Activated gamma-delta T cell (primary cell): ENCODE measurements at places on chromosomes 12 and 14.

DNA sequence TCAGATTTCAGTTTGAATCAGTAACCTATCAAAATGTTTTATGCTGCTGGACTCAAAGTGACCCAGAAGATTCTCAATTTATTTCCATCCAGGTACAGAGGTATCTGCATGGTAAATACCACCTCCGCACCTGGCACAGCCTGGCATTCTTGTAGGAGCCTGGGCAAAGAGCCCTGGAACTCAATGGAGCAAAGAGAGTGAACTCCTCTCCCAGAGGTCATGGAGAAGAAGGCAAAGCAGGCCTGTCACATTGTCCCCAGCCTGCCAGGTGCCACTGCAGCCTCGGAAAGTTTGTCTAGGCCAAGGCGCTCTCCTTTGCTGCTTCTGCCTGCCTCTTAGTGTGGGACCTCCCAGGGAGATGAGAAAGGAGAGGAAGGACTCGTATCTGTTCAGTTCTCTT is 319.8 kb downstream of the ZFP36L1 start:
- no peak for DNase-seq

- no peak for DNase-seq
Measured at GRCh38 chr14:70780396-70781075, 28.8 kb downstream of the MAP3K9 start.

- DNase-seq, result no peak
Measured at GRCh38 chr14:95156161-95157047, 925 bp downstream of the DICER1 start.

DNA sequence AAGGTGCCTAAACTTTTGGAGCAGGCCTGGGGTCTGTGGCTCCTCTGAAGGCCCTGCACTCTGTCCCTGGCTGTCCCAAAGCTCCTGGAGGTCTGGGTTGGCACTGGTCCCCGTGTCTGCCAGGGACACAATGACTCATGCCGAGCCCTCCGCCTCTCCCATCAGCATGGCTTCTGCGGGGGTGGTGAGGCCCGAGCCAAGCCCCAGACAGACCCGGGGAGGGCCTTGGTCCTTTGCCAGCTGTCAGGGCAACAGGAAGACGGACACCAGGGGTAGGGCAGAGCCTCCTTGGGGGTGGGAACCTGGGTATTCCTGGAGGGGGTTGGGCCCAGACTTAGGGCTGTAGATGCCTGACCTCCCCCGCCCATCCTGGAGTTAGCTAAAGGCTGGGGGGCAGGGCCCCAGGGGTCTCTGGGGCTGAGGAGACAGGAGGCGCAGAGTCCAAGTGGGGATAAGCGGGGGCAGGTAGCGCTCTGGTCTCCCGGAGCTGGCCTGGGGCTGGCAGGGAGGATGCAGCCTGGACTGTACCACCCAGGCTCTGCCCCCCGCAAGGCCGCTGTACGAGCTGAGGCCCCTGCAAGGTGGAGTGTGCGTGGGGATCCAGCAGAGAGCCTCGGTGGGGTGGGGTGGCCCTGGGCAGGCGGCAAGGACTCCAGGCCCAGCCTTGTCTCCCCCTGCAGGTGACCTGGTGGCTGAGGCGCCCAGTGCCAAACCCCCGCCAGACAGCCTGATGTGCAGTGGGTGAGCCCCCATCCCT is 16.4 kb upstream of the PUS1 start:
- no peak for DNase-seq

DNA sequence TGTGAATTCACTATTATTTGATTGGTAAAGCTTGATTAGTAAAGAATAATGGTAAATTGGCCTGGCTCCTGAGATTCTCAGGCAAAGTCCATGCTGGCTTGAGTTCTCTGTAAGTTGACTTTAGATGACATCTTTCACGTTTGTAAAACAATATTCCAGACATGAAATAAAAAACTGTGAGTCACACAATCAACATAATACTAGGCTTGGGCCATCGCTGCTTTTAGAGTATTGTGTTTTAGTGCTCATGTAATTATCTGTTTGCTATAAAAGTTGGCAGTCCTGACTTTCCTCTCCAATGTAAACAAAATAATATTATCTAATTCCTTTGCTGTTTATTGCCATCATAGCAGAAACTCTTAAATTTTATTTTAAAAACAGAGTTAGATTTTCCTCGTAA is 3.9 kb upstream of the TBC1D30 start:
- no peak for DNase-seq

DNA sequence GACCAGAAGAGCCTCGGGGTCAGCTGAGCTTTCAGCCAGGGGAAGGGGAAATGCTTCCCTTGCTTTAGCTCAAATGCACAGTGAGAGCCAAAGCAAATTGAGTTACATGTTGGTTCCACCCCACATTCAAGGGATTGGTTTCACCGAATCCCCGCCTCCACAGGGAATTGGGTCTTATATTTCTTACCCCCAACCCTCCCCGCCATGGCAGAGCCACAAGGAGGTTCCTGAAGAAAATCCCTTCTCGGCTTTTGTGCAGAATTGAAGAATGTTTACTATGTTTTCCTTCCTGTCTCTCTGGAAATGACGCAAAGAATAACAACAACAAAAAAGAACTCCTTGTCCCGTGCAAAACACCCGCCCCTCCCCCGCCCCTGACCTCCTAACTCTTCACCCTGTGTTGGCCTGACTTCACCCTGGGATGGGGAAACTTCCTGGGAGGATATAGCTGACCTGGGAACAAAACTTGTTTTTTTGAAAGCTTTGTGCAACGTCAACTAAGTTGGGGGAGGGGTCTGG is 21.9 kb upstream of the CIPC start:
- no peak for DNase-seq

DNA sequence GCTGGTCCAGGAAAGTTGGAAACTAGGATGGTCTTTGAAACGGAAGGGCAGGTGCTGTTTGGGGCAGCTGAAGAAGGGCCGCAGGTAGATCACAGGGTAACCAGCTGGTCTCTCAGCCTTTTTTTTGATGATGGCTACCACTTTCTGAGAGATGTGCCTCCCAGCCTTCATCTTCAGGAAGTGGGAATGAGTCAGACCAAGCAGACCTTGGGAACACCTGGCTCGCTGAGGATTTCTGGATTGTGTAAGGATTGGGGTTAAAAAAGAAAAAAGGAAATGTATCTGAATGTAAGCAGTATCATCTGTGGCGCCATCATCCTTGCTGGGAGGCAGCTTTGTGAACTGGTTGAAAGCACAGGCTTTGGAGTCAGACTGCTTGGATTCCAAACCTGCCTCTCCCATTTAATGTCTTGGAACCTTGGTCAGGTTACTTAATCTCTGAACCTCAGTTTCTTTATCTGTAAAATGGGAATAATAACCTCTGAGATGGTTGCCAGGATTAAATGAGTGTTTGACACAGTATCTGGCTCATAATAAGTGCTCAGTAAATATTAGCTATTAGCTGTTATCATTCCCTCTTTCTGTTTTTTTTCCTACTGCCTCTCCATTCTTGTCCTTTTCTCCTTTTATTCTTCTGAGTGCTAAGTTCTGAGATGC is 1.7 kb downstream of the PRPF40B start:
- no peak for DNase-seq

DNA sequence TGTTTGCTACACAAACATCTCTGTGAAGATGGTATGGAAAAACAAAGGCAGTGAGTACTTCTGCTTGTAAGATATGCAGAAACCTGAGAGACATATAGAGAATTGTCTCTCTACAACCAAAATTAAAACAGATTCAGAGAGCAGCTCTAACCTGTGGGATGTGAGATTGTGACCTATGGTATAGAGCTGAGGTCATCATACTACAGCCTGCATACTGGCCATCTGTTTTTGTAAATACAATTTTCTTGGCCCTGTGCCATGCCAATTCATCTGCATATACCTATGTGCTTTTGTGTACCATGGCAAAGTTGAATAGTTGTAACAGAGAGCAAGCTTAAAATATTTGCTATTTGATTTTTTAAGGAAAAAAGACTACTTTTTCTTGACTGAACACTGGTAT is 99.6 kb downstream of the LMO3 start:
- DNase-seq, result no peak

GRCh38 chr12:25433581-25434325 is 119.3 kb downstream of the LMNTD1 start:
- DNase-seq, result no peak

- DNase-seq, result no peak
Measured at GRCh38 chr12:38141239-38141638, 175.3 kb upstream of the ALG10B start.

GRCh38 chr14:31596342-31597095 is 35.3 kb downstream of the NUBPL start:
- DNase-seq, result no peak

- DNase-seq, result no peak
Measured at GRCh38 chr12:55722948-55723347, 2.8 kb downstream of the RDH5 start.

GRCh38 chr14:28709571-28710305 is 56.8 kb upstream of the FOXG1 start:
- no peak for DNase-seq

DNA sequence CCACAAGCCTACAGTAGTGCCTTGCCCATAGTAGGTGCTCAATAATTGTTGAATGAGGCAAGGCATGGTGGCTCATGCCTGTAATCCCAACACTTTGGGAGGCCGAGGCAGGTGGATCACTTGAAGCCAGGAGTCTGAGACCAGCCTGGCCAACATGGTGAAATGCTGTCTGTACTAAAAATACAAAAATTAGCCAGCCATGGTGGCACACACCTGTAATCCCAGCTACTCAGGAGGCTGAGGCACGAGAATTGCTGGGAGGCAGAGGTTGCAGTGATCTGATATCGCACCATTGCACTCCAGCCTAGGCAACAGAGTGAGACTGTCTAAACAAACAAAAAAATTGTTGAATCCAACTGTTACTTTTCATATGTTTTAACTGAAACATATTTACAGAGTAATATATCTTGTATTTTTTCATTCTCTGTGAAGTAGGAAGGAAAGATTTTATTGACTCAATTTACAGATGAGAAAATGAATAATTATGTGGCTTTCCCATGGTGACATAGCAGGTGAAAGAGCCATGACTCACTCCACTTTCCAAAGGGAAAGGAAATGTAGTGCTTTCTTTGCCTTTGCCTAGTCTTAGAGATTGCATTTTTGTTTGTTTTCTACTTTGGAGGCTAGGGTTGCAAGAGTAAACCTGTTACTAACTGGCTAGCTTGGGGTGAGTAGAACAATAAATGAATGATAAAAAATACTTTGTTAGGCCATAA is 95.4 kb upstream of the SLC38A4 start:
- no peak for DNase-seq

- no peak for DNase-seq
Measured at GRCh38 chr12:101995684-101996083, 66.1 kb downstream of the WASHC3 start.

GRCh38 chr14:25464078-25464477 is 414.1 kb upstream of the STXBP6 start:
- no peak for DNase-seq

- no peak for DNase-seq
Measured at GRCh38 chr14:26963711-26964110, 365.9 kb upstream of the NOVA1 start.

- DNase-seq, result no peak
Measured at GRCh38 chr12:119447126-119447525, 112.6 kb downstream of the CCDC60 start.

- DNase-seq, result no peak
Measured at GRCh38 chr14:90628825-90629224, 187.4 kb downstream of the TTC7B start.

GRCh38 chr14:99360774-99361595 is 89.0 kb upstream of the BCL11B start:
- no peak for DNase-seq

GRCh38 chr14:51202914-51203665 is 37.0 kb upstream of the TMX1 start:
- no peak for DNase-seq

GRCh38 chr12:91103624-91104023 is 7.7 kb downstream of the LUM start:
- DNase-seq, result no peak

- DNase-seq, result no peak
Measured at GRCh38 chr14:67820428-67820971, 921 bp downstream of the RAD51B start.

GRCh38 chr14:65210118-65210821 is 108.0 kb upstream of the MAX start:
- DNase-seq, result no peak

DNA sequence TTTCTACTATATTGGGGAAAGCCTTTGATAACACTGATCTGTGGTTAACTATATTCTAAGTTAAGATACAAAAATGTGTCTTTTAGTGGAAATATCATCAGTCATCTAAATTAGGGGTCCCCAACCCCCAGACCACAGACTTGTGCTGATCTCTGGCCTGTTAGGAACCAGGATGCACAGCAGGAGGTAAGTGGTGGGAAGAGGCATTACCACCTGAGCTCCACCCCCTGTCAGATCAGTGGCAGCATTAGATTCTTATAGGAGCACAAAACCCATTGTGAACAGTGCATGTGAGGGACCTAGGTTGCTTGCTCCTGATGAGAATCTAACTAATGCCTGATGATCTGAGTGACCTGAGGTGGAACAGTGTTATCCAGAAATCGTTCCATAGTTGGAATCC is 28.3 kb upstream of the LIN7A start:
- no peak for DNase-seq

GRCh38 chr12:121827351-121828099 is 23.7 kb downstream of the SETD1B start:
- DNase-seq, result no peak

DNA sequence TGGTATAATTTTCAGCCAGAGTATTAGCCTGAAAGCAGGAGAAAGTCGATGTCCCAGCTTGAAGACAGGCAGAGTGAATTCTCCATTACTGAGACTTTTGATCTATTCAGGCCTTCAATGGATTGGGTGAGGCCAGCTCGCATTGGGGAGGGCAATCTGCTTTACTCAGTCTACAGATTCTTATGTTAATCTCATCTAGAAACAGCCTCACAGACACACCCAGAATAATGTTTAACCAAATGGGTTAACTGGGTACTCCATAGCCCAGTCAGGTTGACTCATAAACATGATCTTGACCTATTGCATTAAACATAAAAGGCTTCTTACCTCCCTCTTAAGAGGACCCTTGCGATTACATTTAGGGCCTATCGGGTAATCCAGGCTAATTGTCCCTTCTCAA is 118.0 kb downstream of the KTN1 start:
- no peak for DNase-seq

- no peak for DNase-seq
Measured at GRCh38 chr12:7221486-7221885, 32.0 kb downstream of the PEX5 start.

GRCh38 chr12:120750806-120751205 is 25.2 kb downstream of the ACADS start:
- no peak for DNase-seq
